ENCODE measurements at places on chromosomes 2 and 18.
A peak's percentile ranks its signal among the peaks of the same experiment; 100 is the strongest.

DNA sequence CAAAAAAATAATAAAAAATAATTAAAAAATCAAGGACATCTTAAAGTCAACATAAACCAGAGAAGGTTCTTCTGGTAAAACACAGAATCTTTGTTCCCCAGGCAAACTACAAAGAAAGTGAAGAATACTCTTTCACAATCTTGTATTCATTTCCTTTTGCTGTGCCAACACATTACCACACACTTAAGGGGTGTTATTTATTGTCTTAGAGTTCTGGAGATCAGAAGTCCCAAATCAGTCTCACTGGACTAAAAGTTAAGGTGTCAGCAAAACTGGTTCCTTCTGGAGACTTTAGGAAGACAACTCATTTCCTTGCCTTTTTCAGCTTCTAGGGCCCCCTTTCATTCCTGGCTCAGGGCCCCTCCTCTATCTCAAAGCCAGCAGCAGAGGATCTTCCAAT lies 12.2 kb upstream of the CAB39 start:
- DNase-seq: no peak

- DNase-seq: no peak
Measured at GRCh38 chr2:1328684-1329083, 84.6 kb upstream of the TPO start.

GRCh38 chr2:167240671-167241070 lies 352.4 kb downstream of the XIRP2 start:
- DNase-seq: no peak

DNA sequence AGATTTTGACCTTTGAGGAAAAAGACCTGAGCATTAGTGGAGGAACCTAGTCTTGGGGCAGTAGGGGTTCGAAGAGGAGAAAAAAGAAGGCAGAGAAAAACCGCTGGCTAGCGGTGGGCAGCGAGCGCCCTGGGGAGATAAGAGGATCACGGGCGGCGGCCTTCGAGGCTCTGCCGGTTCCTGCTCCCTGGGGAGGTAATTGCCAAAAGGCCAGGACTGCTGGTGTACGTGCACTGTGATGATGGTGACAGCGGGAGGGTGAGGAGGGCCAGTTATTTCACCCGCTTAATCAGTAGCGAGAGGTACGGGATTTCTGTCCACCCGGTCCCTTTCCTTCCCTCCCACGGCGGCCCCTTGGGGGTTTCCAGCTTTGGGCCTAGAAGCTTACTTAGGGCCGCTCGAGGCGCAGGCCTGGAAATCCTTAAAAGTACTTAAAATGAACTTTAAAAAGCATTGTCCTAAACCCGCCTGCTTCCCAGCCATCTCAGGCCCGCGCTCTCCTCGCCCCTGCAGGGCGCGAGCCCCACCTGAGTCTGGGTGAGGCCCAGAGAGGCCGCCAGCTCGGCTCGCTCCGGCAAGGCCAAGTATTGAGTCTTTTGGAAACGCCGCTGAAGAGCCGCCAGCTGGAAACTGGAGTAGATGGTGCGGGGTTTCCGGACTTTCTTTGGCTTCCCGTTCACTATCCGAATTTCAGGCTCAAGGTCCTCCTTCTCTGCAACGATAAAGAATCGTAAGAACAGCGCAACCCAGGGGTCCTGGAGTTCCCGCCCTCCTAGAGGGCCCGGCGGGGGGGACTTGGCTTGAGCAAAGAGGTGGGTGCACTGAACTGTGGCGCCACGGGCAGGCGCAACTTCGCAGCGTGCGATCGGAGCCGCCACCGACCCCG lies 1.5 kb downstream of the DLX2 start:
- no peak for DNase-seq

DNA sequence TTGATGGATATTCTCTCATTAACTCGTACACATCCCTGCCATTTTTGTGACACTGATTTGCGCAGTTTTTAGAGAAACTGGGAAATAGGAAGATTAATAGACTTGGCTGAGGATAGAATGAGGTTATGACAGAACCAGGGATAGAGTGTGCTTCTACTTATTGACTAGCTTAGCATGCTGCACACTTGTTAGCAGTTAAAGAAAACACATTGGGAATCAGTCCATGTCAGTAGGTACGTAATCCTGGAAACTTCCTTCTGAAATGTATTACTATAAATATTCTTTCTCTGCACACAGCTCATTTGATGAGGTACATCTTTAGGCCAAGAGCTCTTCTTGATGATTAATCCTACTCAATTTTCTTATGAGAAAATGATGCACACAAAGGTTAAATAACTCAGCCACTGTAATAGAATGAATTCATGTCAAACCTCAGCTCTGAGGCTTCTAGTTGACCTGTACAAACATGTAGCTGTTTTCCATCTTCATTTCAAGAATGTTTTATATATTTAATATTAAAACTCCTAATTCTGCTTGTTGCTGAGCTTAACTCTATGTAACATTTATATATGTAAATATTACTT lies 12.3 kb upstream of the CPS1 start:
- DNase-seq: no peak

GRCh38 chr18:74633652-74634352 lies 36.1 kb downstream of the ZNF407 start:
- DNase-seq: no peak

DNA sequence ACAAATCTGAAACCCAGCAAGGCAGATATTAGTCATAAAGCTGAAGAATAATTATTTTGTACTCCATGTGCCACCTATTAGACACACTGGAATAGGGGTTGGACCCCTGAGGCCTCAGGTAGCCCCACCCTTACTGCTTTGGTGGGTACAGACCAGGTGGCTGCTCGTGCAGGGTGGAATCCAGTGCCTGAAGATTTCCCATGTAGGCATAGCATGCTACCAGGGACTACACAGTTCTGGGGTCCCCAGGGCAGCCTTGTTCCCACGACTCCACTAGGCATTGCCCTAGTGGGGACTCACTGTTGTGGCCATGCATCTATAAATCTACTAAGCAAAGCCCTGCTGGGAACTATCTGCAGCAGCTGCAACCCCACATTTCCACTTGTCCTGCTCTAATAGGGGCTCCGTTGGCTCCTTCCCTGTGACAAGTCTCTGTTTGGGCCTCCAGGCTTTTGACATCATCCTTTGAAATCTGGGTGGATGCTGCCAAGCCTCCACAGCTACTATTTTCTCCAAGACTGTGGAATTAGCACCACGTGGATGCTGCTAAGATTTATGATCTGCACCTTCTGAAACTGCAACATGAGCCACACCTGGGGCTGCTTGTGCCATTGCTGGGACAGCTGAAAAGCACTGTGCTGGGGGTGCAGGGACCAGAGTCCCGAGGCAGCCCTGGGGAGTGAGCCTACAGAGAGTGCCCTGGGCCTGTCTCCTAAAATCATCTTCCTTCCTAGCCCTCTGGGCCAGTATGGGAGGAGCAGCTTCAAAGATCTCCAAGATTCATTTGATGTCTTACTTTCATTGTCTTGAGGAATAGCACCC lies 303.8 kb downstream of the FSIP2 start:
- DNase-seq: no peak

DNA sequence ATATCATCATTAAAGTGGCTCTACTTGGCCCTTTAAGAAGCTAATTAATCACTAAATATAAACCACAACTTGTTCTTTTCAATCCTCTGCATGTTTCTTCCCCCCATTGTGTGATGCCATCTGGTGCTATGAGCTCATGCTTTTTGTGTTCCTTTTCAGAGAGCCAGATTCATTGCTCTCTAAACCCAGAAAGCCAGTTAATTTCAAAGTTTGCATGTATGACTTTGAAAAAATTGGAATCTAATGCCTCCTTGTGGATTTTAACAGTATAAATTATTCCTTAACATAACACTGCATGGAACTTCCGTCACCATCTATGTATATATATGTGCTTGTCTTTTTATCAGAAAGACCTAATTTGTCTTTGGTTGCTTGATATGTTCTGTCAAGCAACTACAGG lies 31.1 kb downstream of the TMEM178A start:
- DNase-seq: no peak

- DNase-seq: peak; percentile 63
Measured at GRCh38 chr2:126971481-126972278, 73.0 kb downstream of the TEX51 start.

DNA sequence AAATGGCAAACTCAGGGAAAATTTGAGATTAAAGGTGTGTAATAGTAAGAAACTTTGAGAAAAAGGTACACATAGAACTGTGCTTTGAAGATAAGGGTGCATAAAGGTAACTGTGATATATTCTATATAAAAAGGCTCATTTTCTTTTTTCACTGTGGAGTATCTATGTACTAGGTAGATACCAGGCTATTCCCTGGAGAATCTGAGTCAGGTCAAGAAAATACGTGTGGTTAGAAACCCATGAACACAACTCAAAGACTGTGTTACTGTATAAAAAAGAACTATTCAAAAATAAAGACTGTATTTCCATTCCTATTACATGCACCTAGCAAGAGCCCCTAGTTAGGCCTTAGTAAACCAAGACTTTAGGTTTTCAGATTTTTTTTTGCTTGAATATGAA lies 100.1 kb upstream of the GRB14 start:
- no peak for DNase-seq

DNA sequence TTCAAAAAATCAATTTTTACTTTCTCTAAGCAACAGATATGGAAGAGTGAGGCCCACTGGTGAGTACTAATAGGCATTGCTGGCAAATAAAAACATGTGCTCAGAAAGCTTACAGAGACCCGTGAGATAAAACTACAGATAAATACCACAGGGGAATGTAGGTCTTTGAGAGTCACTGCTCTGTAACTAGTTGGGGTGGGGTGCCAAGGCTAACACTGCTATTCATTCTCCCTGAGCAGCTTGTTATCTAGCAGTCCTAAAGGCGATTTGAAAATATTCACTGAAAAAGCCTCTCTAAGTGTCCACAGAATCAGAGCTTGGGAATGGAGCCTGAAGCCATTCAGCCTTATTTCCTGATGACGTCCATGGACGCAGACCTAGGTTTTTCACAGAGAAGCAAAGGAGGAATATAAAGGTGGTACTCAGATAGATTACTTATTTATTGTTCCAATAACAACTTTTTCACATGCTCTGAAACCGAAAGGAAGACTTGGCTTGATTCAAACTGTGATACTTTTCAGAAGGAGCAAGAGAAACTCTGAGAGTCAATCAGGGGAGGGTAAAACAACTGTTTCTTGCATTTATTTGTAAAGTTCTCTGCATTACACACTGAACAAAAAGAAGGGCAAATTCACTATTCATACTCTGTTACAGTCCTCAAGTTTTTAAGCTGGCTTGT lies 188.4 kb downstream of the PPP1R1C start:
- no peak for DNase-seq

GRCh38 chr18:11826836-11827235 lies 24.4 kb upstream of the CHMP1B start:
- no peak for DNase-seq

- DNase-seq: no peak
Measured at GRCh38 chr18:34221971-34222306, 2.8 kb downstream of the NOL4 start.

- no peak for DNase-seq
Measured at GRCh38 chr2:191635333-191636234, 42.4 kb upstream of the NABP1 start.

DNA sequence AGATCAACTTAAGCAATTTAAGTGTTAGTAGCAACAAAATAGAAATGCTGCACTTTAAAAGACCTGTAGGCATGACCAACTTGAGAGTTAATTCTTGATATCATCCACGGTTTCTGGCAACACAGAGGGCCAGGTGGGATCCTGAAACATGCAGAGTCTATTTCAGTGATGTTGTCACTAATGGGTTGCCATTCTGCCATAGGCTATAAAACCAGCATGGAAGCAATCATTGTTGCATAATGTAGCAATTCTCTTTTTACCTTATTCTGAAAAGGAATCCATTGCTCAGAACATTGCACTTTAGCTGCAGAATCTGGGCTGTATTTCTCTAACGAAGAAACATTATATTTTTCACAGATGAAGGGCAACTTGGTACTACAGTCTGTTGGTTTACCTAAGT lies 53.9 kb upstream of the CD302 start:
- no peak for DNase-seq

- no peak for DNase-seq
Measured at GRCh38 chr2:67502346-67503065, 105.4 kb downstream of the ETAA1 start.

DNA sequence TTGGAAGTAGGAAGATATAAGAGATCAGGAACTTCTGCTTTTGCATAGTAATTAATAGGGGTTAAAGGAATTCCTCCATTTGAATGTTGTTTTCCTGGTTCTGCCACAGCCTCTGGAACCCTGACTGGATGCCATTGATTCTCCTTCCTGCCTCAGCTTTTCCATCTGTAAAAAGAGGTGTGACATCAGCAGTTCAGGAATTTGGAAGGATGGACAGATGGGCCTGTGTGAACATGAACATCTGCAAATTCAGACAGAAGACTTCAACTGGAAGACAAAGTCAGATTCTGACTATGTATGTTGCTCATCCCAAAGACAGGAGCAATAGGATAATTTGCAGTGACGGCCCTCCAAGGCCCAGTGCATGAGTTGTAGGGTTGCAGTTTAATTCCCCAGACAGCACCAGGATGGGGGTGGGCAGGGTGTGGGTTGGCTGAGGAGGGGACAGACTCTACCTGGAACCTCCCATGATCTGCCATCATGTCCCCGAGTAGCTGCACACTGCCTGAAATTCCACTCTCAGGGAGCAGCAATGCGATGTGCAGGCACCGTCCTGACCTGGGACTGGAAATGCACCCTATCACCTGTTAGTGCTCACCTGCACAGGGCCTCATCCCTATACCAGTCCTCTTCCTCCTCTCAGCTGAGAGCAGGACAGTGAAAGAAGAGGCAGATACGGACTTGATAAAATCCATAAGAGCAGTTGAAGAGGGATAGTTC lies 98.9 kb upstream of the EPAS1 start:
- no peak for DNase-seq

DNA sequence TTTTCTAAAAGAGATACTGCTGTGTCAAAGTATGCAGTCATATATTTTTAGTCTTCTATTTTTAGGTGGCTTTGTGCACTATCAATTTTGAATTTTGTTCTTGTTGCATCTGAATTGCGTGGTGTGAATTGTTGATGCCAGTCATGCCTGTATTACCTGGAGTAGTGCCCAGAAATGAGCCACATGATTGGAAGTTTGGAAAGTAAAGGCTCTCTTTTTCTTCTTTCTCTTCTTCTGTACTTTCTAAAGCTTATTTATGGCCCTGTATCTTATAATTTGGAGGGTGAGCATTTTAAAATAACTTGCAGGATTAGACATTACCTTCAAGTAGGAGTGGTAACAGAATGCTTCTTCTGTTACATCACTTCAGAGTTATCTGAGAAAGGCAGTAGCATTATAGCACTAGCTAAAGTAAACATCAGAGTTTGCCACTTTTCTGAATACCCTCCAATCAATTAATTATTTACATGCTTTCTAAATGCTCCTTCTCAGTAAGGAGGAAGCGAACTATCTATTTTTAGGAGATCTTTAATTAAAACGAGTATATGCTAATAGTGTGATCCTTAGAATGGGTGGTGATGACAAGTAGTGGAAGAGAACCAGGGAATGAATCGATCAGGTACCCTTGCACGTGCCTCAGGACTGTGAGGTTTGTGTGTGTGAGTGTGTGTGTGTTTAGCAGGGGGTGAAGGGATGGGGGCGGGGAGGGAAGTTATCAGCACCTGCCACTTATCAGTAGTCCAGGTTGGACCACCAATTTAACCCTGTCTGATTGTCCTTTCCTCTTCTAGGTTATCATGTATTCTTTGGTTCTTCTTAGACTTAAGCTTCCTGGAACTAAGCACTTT lies 112.5 kb downstream of the MAP3K20 start:
- DNase-seq: no peak
